Effector memory CD4-positive, alpha-beta T cell (primary cell): ENCODE measurements at places on chromosomes 12 and 14.

DNA sequence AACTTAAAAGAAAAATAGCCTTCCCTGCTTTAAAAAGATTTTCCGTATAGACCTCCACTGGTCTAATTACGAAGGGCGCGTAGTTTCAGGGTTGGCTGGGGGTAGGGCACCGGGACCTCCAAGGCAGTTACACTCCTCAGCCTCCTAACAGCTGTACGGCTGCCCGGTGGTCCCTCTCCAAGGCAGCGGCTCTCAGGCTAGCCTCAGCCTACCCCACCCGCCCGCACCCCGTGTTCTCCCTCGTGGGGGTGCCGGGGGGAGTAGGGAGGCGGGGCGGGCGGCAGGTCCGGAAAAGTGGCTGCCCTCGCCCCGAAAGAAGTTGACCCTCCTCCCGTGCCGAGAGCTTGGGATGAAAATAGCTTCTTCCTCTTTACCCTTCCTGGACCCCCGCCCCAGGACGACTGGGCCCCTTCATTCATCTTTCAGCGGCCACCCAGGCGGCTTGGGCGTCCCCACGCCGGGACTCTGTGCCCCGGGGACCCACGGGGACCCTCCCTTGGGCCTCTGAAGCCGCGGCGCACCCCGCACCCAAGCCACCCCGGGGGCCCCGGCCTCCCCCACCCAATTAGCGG lies 991 bp upstream of the RCOR1 start:
- peak; percentile 30 for DNase-seq

DNA sequence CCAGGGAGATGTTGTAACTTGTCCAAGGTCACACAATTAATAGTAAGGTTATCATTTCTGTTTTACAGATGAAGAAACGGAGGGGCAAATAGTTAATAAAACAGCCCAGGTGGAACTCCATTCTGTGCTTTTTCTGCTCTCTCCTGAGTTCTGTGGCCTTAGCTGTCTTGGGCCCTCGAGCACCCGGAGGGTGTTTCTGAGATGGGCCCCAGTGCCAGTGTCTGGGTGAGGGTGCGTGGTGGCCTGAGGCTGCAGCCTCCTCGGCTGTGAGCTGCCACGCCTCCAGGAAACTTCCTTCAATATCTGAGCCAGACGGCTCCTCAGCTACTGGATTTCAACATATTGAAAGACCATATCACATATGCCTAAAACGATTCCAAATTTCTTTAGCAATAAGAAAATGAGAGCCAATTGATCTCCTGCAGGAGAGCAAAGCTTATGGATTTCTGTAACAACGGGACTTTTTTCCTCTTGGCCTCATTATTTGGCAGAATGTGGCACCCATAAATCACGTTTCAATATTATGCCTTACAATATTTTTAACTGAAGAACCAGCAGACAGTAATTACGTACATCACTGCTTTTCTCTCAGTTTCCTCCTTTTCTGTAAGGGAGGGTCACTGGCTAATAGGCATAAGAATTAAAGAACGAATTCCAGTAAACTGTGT lies 74.8 kb upstream of the DICER1 start:
- DNase-seq, result no peak

DNA sequence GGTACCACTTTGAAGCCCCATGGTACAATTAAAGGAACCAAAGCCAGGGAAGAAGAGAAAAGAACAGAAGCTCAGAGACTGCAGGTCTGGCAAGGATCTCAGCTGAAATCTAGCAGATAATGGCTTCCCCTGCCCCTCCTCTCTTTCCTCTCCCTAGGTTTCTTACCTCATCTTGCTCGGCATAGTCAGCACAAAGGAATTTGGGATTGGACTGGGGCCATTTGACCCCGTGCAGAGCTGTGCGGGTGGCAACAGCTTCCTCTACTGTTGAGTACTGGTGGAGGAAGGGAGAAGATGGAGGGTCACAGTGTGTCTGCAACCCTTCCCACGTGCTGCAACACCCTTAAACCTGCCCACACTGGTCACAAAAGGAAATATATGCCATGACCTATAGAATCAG lies 4.7 kb upstream of the CDH24 start:
- DNase-seq, result no peak

DNA sequence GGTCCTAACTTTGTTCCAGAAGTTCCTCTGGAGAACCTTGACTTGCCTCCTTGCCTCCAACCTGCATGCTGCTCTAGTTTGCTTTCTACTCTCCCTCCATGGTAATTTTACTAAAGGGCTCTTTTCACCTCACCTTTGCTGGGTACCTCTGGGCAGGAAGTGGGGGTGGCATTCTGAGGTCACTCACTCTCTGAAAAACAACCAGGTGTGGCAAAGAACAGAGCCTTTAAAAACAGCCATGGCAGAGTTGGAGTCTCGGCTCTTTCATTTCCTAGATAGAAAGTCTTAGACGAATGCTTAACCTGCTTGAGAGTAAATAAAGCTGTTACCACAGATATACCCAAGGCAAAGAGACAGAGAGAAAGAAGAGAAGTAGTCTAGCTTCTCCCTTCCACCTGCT lies 827.9 kb downstream of the BCL11B start:
- peak; percentile 10 for DNase-seq

DNA sequence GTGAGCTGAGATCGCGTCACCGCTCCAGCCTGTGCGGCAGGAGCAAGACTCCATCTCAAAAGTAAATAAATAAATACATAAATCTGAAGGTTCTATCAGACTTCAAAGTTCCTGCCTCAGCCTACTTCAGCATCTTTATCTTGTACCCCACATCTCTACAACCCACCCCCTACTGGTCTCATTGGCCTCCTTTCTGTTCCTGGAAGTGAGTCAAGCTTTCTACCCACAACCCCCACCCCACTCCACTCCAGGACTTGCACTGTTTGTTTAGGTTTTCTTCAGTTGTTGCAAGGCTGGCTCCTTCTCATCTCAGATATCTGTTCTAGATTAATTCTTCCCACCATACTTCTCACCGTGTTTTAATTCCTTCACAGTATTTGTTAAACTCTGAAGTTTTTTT lies 714 bp upstream of the PSMC6 start:
- peak; percentile 28 for DNase-seq

GRCh38 chr14:92603309-92604242 lies 90.0 kb downstream of the RIN3 start:
- peak; percentile 9 for DNase-seq

DNA sequence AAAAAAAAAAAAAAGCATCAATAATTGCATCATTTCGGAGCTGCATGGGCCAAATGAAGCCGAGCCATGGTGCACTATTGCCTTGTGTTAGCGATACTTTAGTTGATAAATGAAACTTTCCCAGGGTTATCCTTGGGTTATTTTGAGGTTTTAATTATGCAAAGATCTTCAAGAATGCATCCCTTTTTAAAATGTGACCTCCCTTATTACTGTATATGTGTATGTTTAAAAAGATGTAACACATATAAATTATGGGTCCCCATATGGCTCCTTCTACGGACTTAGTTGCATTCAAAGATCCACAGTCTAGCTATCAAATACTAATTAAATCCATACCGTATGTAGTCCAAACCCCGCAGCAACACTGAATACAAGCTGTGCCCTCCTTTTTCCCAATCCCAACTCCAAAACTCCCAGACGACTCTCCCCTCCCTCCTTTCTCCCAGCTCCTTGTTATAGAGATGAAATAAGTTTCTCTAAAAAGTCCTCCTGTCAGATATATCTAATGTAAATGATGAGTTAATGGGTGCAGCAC lies 129.3 kb upstream of the MAP1LC3B2 start:
- no peak for DNase-seq

GRCh38 chr12:1591034-1591433 lies 3.3 kb downstream of the FBXL14 start:
- DNase-seq, result peak; percentile 17

- no peak for DNase-seq
Measured at GRCh38 chr14:51093371-51094281, 1.3 kb downstream of the TRIM9 start.

GRCh38 chr14:38469156-38469555 lies 213.3 kb upstream of the CLEC14A start:
- DNase-seq, result no peak

GRCh38 chr12:11477110-11477509 lies 81.7 kb upstream of the PRB2 start:
- DNase-seq, result no peak

GRCh38 chr12:89539426-89540223 lies 13.8 kb upstream of the POC1B start:
- DNase-seq, result no peak

DNA sequence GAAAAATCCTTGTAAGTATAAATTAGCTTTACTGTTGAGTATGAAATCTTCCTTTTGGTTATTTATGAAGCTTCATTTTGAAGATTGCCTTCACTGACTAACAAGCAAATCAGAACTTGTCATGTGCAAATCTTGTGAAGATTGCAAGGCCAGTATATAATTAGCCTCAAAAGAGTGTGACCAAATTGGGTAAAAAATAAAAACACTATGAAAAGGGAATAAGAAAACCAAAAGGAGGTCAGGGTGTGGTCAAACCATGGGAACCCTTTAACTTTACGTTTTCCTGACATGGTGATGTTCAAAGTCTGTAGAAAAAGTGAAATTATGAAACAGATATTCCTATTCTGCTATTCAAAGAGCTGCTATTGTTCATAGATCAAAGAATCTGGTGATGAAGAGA lies 230.3 kb downstream of the BCAT1 start:
- DNase-seq, result no peak

GRCh38 chr12:118035190-118036041 lies 18.9 kb downstream of the RFC5 start:
- no peak for DNase-seq

GRCh38 chr14:67820428-67820971 lies 921 bp downstream of the RAD51B start:
- DNase-seq, result no peak

DNA sequence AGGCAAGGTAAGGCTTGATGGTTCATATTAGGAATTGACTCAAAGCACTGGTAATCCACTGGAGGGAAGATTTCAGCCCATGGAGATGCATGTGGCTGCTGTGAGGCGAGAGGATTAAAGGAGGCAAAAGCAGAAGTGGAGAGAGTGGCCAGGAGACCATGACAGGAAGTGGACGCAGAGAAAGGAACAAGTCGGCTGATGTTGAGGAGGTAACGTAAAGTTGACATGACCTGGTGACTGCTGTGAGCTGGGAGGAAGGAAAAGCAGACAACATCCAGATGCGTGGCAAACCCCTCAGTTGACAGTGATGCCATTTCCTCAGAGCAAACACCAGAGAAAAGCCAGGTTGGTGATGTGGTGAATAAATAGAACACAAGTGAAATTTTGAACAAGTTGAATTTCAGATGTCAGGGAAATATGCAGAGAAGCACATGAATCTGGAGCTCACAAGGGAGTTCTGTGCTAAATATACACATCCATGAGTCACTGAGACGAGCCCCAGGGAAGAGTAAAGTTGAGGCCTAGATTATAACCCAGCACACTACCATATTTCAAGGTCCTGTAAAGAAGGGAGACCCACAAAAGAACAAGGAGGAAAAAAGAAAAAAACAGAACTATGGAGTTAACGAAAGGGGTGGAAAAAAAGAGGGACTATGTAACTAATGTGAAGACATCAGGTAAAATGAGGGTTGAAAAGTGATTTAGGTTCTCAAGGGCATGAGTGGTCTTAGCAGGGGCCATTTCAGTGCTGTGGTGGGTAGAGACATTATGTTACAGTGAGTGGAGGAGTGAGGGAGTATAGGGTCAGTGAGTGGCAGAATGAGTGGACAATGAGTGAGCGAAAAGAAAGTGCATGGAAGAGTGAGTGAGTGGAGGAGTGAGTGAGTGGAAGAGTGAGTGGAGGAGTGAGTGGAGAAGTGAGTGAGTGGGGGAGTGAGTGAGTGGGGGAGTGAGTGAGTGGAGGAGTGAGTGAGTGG lies 61.6 kb upstream of the GZMB start:
- no peak for DNase-seq

- no peak for DNase-seq
Measured at GRCh38 chr12:108589028-108589839, 8.7 kb downstream of the TMEM119 start.

DNA sequence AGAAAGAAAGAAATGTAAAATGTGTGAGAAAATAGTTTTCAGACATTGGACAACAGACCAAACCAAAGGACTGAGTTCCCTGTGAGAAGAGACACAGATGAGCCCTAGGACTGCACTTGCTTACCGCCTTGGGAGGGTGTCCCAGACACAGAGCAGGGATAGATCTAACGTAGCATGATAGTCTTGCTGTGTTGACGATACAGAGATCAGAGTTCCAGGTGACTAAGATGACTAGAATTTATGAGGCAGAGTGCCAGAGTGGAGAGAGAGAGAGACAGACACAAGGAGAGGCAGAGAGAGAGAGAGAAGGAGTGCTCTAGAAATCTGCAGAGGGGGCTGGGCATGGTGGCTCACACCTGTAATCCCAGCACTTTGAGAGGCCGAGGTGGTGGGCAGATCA lies 148.2 kb upstream of the LMNTD1 start:
- no peak for DNase-seq

DNA sequence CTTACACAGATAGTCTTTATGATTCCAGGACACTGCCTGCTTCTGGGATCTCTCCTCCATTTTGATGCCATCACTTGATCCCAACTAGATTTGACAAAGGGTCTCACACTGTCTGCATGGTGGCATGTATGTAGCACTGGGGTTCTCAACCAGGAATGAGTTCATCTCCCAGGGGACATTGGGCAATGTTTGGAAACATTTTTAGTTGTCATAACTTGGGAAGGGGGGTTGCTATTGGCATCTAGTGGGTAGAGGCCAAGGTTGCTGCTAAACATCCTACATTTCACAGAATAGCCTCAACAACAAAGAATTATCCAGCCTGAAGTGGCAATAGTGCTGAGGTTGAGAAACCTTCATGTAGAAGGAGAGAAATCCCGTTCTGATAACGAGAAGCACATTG lies 376.2 kb downstream of the DPF3 start:
- no peak for DNase-seq

- no peak for DNase-seq
Measured at GRCh38 chr12:68832504-68832867, 24.5 kb downstream of the MDM2 start.

GRCh38 chr12:27535318-27535717 lies 11.3 kb downstream of the PPFIBP1 start:
- DNase-seq, result no peak

DNA sequence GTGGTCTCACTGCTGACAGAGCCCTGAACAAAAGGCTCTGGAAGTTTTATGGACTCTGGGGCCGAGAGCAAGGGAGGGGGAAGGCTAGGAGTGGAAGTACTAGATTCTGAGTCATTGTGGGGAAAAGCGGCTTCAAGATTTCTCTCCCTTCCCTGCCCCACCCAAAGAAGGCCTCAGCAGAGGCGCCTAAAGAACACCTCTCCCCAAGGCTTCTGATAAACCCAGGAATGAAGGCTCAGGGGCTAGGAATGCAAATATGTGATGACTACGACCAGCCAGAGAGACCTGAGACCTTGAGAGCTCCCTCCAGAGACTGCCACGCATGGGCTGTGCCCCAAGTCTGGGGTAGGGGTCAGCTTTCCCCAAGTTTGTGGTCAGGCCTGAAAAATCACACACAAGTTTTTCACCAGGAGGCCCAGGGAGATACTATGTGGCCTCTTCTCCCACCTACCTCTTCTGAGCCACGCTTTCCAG lies 130.7 kb upstream of the HIF1A start:
- DNase-seq, result no peak

- DNase-seq, result no peak
Measured at GRCh38 chr14:73191441-73191840, 45.9 kb upstream of the PAPLN start.

DNA sequence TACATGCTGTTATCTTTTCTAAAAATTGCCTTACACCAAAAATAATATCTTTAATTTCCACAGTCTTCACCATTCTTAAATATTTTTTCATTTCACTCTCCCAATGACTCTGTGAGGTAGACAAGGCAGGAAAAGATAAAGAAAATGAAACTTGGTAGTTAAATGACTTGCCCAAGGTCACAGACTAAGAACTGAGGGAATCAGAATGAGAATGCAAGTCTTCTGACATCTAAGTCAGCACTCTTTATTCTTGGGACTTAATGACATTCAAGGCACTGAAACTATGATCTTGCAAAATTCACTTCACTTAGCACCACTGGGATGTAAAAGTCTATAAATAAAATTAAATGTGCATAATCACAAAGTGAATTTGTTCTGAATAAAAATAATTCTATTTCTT lies 104.5 kb downstream of the SLC2A13 start:
- DNase-seq, result no peak
